ENCODE measurements at places on chromosomes 3 and 15.

GRCh38 chr3:105317841-105318240 is 48.9 kb upstream of the ALCAM start:
- DNase-seq = no peak

DNA sequence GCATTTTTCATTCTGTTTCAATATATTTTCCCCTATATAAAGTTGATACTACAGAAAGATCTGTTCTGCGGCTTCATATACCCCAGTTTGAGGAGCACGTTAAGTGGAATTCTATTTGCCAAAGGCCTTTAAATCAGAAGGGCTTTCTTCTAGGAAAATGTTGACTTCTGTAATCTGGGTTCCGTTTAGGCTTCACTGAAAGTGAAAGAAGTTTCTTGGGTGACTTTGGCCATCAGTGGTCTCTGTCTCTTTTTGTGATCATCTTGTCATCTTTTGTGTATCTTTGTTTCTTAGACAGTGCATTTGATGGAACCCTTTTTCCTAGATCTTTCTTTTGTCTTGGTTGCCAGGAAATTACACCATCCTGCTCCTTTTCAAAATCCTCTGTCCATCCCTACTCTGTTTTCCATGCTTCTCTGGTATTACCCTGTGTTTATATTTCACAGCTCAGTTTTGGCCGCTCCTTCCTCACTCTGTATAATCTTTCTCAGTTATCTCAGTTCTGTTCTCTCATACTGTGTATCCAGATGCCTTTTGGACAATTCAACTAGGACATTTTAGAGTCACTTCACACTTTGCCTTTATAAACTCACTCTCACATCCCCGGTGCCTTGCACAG is 40.7 kb upstream of the MAP3K13 start:
- DNase-seq = no peak

DNA sequence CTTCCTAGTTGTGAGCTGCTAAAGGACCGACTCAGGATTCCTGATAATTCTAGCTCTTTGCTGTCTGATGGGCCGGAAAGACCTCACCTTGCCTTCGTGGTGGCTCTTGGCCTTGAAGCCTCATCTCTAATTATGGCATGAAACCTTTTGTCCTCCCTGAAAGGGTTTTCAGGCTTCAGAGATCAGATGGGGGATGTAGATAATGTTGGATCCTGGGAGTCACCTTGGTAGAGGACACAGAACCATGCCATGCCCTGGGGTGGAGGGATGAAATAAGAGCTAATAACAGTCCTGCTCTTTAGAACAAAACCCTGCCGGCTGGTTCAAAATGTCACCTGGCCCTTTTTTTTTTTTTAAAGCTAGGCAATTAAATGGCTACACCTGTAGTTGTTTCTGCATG is 50.8 kb upstream of the SYN2 start:
- no peak for DNase-seq

- no peak for DNase-seq
Measured at GRCh38 chr15:55869660-55870059, 123.8 kb downstream of the NEDD4 start.

- no peak for DNase-seq
Measured at GRCh38 chr3:190385731-190386688, 2.0 kb upstream of the CLDN16 start.

GRCh38 chr3:22935040-22935439 is 268.1 kb upstream of the UBE2E2 start:
- DNase-seq = no peak

GRCh38 chr3:124964387-124964786 is 29.8 kb upstream of the MUC13 start:
- DNase-seq = no peak

- no peak for DNase-seq
Measured at GRCh38 chr15:62502451-62502850, 337.4 kb upstream of the C2CD4B start.

- DNase-seq = no peak
Measured at GRCh38 chr3:129658110-129658843, 51.8 kb upstream of the PLXND1 start.

- DNase-seq = no peak
Measured at GRCh38 chr3:113225286-113225685, 13.9 kb downstream of the BOC start.

- DNase-seq = no peak
Measured at GRCh38 chr3:102481050-102481449, 46.2 kb downstream of the ZPLD1 start.

DNA sequence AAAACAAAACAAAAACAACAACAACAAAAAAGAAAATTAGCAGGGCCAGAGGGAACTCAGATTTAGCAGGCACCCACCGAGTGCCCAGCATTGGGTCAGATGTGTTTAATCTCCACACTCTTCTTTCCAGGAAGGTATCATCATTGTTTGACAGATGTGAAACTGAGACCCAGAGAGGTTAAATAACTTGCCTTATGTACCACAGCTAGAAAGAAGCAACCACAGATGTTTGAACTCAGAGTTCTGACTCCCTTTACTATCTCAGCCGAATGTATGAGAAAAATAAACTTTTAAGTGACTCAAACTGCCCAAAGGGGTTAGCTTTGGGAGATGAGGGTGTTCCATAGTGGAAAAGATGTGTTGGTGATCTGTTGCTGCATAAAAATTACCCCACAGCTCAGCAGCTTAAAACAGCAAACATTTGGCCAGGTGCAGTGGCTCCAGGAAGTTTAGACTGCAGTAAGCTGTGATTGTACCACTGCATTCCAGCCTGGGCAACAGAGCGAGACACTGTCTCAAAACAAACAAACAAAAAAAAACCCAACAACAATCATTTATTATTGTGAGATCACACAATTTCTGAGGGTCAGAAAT is 4.5 kb upstream of the RPP25 start:
- no peak for DNase-seq

DNA sequence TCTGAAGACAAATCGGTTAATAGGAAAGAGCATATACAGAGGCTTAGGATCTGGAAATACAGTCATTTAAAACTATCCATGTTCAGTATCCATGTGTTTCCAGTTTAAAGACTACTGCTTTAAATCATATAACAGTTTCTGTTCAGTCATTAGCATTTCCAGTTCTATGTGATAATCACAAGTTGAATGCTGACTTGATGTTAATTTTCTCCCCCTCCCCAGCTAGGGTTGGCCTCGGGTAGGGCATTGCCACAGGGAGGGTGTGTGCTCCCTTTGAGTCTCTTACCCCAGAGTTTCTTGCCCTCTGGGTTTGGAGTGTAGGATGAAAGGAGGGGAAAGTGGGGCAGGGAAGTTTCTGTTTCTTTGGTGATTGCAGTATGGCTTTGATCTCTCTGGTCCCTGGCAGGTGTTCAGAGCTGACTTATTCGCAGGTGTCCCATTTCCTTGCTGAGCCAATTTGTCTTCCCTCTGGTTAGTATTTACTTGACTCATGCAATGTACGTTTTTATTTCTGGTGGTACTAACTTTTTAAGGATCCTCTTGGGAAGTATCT is 86.3 kb downstream of the SH3GL3 start:
- DNase-seq = no peak

DNA sequence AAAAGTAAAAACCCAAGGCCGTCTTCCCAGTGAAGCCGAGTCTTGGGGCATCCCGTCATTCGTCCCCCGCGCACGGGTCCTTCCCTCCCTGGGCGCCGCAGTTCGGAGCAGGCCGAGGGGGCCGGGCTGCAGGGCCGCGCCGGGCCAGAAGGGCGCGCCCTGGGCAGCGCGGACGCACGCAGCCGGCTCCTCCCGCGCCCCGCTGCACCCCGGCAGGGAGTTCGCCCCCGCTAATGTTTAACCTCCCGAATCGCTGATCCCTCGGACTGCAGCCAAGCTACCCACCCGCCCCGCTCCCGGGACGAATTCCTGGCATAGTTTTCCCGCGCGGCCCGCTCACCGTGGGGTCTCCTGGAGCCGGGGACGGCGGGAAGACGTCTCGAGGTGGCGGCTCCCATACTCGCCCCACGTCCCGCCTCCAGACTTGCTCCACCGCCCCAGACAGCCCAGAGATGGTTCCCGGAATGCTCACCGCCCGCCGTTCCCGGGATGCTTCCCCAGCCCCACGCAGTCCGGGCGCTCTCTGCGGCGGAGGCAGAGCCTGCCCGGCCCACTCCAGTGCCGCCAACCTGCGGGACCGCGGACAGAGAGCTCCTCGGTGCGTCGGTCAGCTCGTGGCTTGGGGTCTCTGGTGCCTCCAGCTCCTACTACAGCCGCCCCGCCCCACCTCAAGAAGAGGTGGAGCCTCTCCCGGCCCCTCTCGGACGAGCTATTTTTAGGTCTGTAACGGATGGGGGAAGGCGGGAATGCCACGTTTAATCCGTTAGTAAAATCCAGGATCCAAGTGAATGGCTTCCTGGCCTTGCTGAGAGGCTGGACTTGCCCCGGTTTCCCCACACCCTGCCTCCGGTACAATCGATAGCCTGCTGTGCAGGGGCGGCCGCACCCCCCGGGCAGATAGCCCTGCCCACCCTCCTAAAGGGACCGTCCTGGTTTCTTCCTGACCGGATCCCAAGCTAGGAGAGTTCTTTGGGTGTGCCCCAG is at the start of gene DZIP1L:
DZIP1L (minus strand) TSS at position 621 of the 984 bp plus-strand sequence. CDS start 11,637 bp downstream, outside the sequence.
- DNase-seq = peak; percentile 7

- no peak for DNase-seq
Measured at GRCh38 chr3:44468572-44469520, 8.6 kb downstream of the ZNF445 start.

DNA sequence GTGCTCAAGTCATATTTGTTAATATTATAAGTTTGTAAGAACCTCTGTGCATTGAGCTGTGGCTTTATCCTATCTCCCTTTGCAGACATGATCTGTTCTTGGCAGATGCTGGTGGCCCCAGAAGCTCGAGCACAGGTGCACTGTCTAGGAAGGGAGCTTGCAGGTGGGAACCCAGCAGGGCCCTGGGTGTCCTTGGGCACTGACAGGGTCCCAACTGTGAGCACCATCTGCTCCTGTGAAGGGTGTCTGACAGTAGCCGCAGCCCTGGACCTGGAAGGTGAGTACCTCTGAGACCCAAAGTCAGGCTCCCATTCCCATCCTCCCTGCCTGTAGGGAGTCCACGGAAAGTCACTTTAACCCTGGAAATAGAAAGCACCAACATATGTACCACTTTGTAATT is 2.4 kb upstream of the REC114 start:
- DNase-seq = no peak

GRCh38 chr3:195197765-195198425 is 73.1 kb downstream of the XXYLT1 start:
- DNase-seq = no peak

DNA sequence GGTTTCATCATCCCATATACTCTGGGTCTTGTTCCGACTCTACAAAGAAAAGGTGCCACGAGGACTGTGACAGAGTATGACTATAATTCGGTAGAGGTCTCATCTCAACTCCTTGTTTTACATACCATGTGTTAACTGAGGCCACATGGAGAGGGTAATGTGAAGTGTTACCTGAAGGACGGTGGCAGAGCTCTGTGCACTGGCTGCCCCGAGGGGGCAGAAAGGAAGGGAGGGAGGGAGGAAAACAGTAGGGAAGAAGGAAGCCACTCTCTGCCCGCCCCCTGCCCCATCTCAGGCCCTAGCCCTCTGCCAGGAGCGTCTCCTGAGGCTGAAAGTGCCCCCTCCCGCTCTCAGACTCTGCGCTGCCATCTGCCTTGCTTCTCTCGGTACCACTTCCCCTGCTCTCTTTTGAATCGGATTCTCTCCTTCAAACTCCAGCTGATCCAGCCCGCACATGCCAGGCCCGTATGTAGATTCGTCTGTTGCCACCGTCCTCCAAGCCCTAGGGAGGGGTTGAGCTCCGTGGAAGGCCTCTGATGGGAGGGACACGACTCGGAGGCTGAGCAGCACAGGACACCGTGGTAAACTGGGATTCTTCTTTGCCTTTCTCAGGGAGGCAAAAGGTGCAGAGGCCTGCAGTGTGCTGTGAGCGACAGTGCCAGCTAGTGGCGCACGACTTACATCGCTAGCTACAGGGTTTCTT is 70.5 kb upstream of the ATP10A start:
- no peak for DNase-seq

DNA sequence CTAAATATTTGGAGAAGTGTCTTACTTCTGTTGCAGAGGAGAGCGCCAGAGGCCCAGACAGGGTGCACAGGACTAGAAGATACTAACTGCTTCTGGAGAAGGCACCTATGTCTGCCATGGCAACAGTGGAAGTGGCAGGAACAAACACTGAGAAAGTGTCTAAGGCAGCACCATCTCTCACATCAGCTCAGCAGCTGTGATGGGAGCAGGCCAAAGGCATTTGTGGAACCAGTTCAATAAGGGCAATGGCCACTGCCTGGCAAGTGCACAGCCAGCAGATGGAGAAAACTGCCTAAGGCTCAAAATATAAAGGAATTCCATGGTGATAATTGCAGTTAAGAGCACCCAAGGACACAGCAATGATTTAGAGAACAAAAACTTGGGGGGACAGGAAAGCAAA is 563.0 kb upstream of the CCDC54 start:
- no peak for DNase-seq

- DNase-seq = no peak
Measured at GRCh38 chr15:40063563-40064011, 24.6 kb upstream of the SRP14 start.

DNA sequence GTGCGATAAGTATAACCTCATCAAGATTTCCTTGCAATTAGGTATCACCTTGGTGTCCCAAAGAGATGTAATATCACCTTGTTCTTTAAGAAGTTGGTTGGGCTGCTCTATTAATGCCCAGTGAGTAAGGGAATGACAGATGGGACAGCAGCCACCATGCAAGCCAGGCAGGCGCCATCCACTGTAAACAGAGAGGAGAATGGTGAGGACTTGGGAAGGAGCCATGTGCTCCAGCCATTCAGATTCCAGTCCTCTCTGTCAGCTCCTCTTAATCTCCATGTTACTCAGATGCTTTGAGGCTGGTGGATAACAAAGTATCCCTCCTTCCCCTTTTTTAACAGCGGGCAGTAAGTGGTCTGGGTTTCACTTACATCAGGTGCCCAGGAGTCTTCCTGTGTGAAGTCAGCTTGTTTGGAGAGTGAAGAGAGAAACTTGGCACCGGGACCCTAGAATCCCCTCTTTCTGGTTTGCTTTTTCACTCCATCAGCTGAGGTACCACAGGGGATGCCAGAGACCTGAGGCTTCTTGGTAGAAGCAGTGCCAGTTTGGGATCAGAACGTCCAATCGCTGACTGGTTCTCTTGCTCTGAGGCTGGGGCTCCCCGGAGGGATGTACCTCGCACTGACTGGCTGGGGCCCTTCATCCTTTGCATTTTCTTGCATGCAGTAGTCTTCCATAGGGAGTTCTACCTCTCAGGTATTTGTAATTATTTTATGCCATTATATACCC is 29.5 kb downstream of the SLCO3A1 start:
- no peak for DNase-seq

DNA sequence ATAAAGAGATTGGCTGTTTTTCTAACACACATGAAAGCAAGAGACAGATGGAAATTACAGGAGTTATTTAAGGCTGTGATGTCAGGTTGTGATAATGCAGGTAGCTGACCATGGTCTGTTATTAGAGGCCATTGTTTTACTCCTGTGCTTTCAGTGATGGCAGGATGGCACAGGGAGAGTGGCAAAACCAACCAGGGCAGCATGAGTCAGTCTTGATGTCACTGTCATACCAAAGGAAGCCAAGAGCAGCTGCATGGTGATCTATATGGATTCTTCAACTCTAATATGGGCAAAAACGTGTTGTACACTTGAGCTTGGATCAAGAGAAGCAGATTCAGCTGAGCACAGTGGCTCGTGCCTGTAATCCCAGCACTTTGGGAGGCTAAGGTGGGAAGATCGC is 91.8 kb upstream of the LMOD3 start:
- no peak for DNase-seq
